ENCODE measurements at places on chromosomes 4 and X. TPM values are rescaled to one million over a fixed set of nuclear protein-coding genes. Genes with fewer than 3 reads are reported as not detected.
A peak's percentile ranks its signal among the peaks of the same experiment; 100 is the strongest.

GRCh38 chr4:143609492-143609891 lies 91.0 kb downstream of the FREM3 start:
- no peak overlapping the region for H3K4me3 ChIP-seq
- no peak for DNase-seq
- H3K27ac ChIP-seq: no peak overlapping the region
- H3K36me3 ChIP-seq: no peaks in the 10 kb centered on the region

- no peak for DNase-seq
- H3K4me1 ChIP-seq: no peaks in the 10 kb centered on the region
- H3K27me3 ChIP-seq: no peaks in the 10 kb centered on the region
- H3K4me3 ChIP-seq: no peak overlapping the region
- no peaks in the 10 kb centered on the region for H3K36me3 ChIP-seq
- H3K27ac ChIP-seq: no peak overlapping the region
Observed at GRCh38 chr4:116688536-116688935, 396.8 kb downstream of the TRAM1L1 start.

DNA sequence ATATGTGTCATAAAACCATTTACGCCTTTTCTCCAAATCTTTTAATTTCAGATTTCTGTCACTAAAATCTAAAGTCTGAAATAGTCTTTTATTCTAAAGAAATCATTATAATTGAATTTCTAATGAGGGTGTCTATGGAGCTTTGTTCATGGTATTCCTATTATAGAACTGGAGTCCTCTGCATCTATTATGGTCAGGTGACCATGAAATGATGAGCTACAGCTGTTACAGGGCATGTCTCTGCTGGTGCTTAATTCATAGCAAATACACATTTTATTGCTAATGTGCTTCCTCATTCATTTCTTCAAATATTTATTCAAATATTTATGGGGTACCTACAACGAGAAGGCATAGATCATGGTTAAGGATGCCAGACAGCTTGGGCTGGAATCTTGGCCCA lies 126.1 kb downstream of the NAA11 start:
- no peak overlapping the region for H3K27ac ChIP-seq
- H3K4me3 ChIP-seq: no peak overlapping the region
- DNase-seq: no peak
- H3K27me3 ChIP-seq: no peaks in the 10 kb centered on the region

DNA sequence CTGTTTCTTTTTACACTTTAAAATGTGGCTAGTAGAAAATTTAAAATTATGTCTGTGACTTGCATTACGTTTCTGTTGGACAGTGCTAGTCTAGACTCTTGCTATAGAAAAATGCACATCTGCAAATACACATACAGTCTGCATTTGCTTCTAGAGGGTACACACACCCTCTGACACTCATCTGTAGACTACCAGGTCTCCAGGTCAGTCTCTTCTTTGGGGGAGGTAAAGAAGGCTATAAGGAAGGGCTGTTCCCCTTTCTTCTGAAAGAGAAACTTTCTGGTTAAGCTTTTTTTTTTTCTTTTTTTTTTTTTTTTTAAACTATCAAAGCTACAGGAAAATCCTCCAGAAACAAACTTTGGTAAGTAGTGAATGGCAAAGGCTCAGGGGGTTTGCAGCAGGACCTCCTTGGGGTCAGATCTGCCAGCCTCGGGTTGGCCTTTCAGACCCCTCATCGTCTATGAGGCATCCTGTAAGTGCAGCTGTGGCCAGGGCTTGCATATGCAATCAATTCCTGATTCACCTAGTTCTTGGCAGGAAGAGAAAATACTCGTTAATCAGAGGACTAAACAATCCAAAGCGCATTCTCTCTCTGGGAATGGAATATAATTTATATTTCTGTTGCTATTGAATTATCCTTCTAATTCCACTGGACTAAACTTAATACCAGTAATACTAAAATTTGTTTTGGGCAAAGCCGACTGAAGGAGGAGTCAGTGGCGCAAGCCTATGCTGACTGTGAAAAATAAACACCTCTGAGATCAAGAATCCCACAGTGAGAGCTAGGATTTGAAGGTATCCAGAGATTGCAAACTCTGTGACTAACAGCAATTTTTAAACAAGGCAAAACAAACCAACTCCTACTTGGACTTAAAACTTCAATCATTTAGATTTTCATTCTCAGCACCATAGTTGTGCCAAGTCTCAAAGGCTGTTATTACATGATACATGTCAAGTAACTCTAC lies 109.3 kb upstream of the TBC1D9 start:
- H3K27me3 ChIP-seq: peaks cover 95% of the 10 kb centered on the region
- no peak for DNase-seq
- H3K27ac ChIP-seq: no peak overlapping the region

FGF13 gene
- 19.2 TPM for total RNA-seq

AR gene
- total RNA-seq: 8.1 TPM

DNA sequence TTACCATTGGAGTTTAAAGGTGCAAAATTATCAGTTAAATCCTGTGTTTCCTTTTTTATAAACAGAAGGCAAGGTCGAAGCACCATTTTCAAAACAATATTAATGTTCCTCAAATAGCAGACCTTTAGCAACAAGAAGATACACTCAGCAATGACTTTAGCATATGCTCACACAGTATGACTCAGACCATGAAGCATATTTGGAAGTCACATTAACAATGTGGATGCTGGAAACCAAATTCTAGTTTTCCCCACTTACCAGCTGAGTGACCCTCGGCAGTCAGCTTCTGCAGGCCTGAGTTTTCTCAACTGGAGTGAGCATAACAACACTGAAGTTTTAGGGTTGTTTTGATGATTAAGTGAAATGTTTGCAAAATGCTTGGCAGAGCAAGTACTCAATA lies 130.5 kb downstream of the ANK2 start:
- no peaks in the 10 kb centered on the region for H3K36me3 ChIP-seq
- no peak for DNase-seq
- H3K27ac ChIP-seq: no peak overlapping the region
- no peaks in the 10 kb centered on the region for H3K4me1 ChIP-seq
- no peak overlapping the region for H3K4me3 ChIP-seq
- no peaks in the 10 kb centered on the region for H3K27me3 ChIP-seq

SSX2 gene
- total RNA-seq: not detected

DNA sequence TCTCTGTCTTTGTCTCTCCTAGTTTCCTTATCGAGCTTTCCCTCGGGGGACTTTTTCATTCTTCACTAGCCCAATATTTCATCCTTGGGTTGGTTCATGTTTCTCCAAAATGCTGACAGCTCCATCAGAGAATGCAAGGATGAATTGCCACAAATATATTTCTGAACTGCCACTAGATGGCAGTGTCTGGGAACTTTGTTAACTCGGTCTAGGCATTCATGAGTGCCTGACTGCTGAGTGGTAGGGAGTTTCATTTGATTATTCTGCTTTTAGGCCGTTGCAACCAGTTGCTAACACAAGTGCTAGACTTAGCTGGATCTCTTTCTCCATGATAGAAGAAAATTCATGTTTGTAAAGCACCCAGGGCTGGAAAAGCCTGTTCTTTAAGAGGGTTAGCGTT lies 73.5 kb upstream of the RAP2C start:
- no peaks in the 10 kb centered on the region for H3K36me3 ChIP-seq
- no peak overlapping the region for H3K27ac ChIP-seq
- DNase-seq: peak; percentile 70

ANAPC10 gene
- total RNA-seq: 34.9 TPM

DNA sequence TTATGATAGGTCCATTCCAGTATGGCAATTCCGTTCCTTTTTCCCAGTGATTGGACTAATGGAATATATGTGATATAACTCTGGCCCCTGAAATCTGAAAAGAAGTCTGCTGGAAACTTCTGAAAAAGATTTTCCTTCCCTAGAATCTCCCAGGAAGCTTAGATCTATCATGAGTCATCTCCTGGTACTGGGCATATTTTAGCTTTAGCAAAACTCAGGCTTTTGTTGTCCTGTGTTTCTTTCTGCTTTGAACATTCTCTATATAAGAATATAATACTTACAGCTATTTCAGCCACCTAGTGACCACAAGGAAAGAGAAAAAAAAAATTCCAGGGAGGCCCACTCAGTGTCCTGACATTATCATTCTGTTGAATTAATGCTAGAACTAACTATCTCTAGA lies 597.2 kb upstream of the GRIA3 start:
- H3K36me3 ChIP-seq: no peaks in the 10 kb centered on the region
- peaks cover 5% of the 10 kb centered on the region for H3K4me1 ChIP-seq
- no peaks in the 10 kb centered on the region for H3K27me3 ChIP-seq
- H3K27ac ChIP-seq: no peak overlapping the region

DNA sequence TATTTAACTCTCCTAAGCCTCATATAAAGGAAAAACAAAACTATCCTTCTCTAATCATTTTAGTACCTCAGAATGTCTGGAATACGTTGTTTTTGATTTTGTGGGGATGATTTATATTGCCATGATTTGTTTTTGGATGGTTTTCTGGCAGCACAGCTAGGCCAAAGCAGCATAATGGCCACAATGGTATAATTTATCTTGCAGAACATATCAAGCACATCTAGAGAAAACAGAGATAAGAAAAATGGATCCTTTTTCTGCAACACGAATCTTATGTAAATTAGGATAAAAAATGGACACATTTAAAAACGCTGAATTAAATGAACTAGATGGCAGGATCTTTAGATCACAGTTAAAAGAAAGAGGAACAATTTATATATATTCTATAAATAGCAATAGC lies 269.9 kb upstream of the FAT4 start:
- H3K27ac ChIP-seq: no peak overlapping the region
- H3K4me3 ChIP-seq: no peak overlapping the region
- H3K36me3 ChIP-seq: no peaks in the 10 kb centered on the region
- no peak for DNase-seq
- no peaks in the 10 kb centered on the region for H3K4me1 ChIP-seq
- H3K27me3 ChIP-seq: no peaks in the 10 kb centered on the region

GRCh38 chrX:71577682-71578081 lies 555 bp upstream of the GCNA start:
- no peak overlapping the region for H3K27ac ChIP-seq
- no peaks in the 10 kb centered on the region for H3K27me3 ChIP-seq
- H3K36me3 ChIP-seq: peaks cover 11% of the 10 kb centered on the region
- no peaks in the 10 kb centered on the region for H3K4me1 ChIP-seq
